ENCODE measurements at places on chromosomes 16 and 17.

GRCh38 chr16:4290236-4290830 is 17.5 kb upstream of the TFAP4 start:
- no peak for DNase-seq

- DNase-seq: no peak
Observed at GRCh38 chr16:14629612-14629918, 495 bp downstream of the PARN start.

DNA sequence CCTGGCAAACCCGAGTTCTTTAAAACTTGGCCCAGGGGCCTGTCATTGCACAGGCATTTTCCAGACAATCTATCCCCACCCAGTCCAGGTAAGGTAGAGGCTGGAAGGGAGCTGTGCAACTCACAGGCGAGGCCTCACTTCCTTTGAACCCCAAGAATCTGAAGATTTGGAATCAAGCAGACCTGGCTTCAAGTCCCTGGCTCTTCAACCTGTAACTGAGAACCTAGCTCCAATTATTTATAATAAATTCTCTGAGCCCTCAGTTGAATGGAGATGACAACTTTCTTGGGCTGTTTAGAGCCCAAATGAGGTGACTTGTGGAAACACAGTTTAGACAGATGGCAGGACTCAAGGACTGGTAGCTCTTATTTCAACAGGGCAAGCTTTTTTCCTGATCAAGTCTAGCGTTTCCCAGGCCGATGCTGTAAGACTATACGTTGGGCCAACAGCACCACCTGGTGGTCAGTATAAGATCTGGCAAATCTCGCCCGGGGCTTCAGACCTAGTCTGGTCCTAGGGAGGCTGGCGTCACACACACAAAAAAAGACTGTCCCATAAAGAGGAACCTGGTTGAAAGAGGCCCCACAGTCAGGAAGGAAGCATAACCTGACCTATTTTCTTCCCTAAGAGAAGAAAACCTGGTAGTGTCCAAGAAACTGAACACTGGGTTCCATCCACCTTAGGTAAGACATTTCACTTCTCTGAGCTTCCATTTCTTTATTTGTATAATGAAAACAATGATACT is 117.9 kb downstream of the C17orf67 start:
- DNase-seq: peak; percentile 66

DNA sequence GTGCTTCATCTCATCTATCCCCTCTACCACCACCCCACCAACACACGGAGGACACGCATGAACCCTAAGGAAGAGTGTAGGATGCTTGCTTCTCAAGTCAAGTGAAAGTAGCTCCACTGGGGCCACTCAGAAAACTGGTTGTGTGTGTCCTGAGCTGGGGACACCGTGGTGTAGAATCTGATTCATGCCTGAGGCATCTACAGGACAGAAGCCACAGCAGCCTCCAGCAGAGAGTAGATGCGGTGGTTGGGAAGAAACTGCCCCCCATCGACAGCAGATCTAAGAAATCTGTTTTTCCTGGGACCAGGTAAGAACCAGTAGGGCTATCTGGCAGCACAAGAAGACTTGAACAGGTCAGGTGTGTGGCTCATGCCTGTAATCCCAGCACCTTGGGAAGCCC is 51.9 kb upstream of the HLF start:
- no peak for DNase-seq

- no peak for DNase-seq
Observed at GRCh38 chr16:21199607-21200218, 11.7 kb downstream of the ZP2 start.

DNA sequence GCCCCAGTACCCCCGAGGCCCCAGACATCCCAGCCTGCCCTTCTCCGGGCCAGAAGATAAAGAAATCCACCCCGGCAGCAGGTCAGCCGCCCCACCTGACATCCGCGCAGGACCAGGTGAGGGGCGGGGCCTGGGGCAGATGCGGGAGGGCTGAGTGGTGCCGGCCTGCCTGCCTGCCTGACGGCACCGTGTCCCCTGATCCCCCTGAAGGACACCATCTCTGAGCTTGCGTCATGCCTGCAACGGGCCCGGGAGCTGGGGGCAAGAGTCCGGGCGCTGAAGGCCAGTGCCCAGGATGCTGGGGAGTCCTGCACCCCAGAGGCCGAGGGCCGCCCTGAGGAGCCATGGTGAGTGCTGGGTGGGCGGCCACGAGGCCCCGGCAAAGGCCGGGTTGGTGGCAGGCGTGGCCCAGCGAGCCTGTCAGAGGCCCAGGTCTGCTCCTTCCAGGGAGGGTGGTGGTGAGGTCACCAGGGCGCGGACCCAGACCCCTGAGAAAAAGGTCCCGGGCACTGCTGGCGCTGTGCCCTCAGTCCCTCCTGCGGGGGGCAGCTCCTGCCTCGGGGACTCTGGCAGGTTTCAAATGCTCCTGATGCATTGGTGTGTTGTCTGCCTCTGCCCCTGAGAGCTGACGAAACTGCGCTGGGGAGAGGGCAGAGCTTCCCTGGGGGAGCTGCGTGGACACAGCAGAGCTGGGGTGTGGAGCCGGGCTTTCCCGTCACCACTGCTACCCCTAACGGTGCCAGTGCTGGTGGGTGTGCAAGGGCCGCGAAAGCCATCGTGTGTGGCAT is 1.2 kb downstream of the CDT1 start:
- DNase-seq: no peak

- DNase-seq: no peak
Observed at GRCh38 chr16:56145369-56145768, 45.9 kb upstream of the GNAO1 start.

DNA sequence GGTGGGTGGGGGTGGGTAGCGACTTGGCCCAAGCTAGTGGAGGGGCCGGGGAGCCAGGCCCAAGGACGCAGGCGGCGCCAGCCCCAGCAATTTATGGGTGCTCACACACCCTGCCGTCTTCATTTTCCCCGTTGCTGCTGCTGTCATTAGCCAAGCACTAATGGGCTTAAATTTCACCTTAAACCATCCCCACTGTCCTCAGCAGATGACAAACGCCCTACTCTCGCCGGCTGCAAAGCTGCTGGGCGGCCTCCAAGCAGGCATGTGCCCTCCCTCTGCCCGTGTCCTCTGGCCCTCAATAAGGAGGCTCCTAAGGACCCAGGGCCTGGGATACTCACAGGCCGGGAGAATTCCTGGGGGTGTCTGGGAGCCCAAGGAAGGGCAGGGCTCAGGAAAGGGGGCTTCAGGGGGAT is 66.1 kb downstream of the SREBF1 start:
- no peak for DNase-seq

Measured in activated CD4-positive, alpha-beta T cell treated with anti-CD3 and anti-CD28 coated beads, Interleukin-2, amount 50 U/mL, for 4 hours (primary cell).